ENCODE measurements at places on chromosomes 7 and 10.

- no peak for DNase-seq
Measured at GRCh38 chr7:25830215-25830614, 321.8 kb upstream of the NFE2L3 start.

- no peak for DNase-seq
Measured at GRCh38 chr7:82672078-82672477, 228.5 kb upstream of the CACNA2D1 start.

GRCh38 chr10:126114884-126115555 is 218.7 kb downstream of the FANK1 start:
- no peak for DNase-seq

DNA sequence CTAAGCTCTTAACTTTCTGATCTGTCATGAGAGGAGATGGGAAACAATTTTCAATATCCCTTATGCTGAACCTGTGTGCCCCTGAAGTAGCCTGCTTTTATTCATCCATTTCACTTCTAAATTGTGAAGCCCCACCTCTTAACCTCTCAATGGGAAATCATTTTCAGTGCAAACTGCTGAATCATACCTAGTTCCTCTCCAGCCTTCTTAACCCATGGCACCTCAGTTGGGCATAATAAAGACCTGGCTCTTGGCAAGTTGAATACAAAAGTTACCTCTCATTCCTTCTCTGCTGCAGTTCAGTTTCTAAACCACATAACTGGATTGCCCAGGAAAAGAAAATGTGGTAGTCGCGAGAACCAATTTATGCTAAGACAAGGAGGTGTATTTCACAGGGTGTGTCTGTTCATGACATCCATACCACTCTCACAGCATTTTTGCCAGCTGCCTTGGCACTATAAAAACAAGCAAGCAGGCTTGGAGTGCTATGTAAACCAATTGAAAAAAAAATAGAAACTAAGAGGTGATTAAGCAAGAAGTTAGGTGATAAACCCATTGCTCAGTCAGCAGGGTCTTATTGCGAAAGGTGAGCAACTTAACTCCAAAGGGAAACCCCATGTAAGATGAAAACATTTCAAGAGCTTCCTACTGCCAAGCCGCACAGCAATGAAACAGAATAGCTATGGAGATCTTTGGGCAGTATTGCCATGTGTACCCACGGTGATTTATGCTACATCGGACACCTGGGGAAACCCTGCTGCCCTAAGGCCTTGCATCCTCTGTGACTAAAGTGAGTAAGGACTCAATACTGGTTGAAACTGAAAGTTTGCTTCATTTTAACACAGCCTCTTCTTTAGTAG is 57.0 kb upstream of the DKK1 start:
- DNase-seq = no peak

- DNase-seq = no peak
Measured at GRCh38 chr10:11114269-11114668, 96.6 kb downstream of the CELF2 start.

GRCh38 chr7:100166970-100167911 is 1.2 kb downstream of the GAL3ST4 start:
- no peak for DNase-seq

GRCh38 chr10:92328993-92329392 is 38.0 kb downstream of the MARCHF5 start:
- DNase-seq = no peak

- no peak for DNase-seq
Measured at GRCh38 chr10:31484431-31485135, 165.6 kb downstream of the ZEB1 start.

GRCh38 chr7:123220396-123220795 is 20.6 kb upstream of the SLC13A1 start:
- no peak for DNase-seq

- no peak for DNase-seq
Measured at GRCh38 chr7:136923111-136923667, 54.7 kb downstream of the CHRM2 start.

DNA sequence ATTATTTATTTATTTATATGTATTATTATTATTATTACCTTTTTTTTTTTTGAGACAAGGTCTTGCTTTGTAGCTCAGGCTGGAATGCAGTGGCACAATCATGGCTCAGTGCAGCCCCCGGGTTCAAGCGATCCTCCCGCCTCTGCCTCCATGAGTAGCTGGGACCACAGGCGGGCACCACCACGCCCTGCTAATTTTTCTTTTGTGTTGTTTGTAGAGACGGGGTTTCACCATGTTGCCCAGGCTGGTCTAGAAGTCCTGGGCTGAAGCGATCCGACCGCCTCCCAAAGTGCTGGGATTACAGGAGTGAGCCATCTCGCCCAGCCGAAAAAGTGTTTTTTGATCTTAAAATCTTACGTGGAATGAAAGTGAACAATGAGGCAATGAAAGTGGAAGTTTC is 79.4 kb upstream of the C1GALT1 start:
- DNase-seq = no peak

DNA sequence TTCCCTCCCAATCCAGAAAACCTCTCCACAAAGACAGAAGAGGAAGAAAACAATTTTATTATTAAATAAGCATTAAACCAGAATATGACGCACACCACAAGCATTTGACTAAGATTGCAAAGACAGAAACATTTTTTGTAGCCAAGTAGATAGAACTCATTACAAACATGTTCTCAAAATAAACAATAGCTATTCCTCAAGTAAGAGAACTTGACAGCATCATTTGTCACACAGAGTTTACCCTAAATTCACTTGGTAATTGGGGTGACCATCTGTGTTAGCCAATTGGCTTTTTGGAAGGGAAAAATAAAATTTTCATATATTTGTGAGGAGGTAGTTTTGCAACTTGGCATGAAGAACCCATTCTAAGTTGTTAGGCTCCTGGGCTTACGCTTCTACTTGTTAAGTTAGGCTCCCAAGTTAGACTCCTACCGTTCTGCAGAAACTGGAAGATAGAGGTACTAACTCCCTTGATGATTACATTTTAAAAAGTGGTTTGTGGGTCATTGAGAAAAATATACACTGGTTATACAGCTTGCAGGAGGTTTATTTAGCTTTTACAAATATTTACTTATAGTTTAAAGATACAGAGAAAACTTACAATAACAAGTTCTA is 618.6 kb upstream of the CNTNAP2 start:
- DNase-seq = no peak

DNA sequence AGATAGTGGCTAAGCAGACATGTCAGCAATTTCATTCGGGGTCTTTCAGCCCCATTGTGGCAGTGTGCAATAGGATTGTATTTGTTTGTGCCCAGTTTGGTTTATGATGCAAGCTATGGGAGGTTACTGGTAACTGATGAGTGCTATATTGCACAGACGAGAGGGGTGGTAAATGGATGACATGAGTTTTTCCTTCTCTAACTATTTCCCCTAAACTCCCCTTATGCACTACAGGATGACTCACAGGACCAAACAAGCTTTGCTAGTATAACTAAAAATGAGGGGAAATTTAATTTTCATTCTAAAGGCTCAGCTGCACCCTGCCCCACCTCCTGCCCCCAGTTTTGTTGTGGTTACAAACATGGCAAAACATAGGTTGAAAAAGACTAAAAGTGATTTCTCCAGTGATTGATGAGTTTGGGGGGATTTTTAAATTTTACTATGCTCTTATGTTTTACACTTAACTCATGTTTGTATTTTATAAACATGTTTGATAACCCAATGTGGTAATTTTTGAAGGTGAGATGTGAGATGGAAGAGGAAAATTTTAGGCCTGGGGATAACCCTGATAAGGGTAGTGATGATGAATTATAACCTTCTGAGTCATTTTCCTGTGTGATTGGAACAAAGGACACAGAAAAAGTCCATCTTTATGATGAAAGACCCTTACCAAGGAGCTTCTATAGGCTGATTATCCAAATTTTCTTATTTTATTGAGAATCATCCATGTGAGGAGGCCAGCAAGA is 60.8 kb upstream of the NAMPT start:
- DNase-seq = no peak

- DNase-seq = no peak
Measured at GRCh38 chr7:57348646-57349269, 101.2 kb upstream of the ZNF716 start.

GRCh38 chr10:133006806-133007205 is 64.4 kb upstream of the CFAP46 start:
- no peak for DNase-seq

DNA sequence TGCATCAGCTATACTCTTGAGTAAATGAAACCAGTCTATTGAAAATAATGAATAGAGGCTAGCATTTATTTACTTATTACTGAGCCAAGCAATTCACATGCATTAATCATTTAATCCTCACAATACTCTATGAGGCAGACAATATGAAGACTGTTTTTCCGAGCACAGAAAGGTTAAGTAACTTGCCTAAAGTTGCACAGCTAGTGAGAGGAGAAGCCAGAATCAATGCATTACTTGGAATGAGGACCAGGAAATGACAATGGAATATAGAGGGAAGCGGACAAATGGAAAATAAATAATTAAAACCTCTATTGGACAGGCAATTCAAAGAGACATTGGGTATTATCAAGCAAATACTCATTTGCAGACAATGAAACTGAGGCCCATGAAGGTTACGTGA is 207.6 kb upstream of the PRKCQ start:
- no peak for DNase-seq

- DNase-seq = no peak
Measured at GRCh38 chr7:54888734-54889082, 129.7 kb upstream of the SEC61G start.

DNA sequence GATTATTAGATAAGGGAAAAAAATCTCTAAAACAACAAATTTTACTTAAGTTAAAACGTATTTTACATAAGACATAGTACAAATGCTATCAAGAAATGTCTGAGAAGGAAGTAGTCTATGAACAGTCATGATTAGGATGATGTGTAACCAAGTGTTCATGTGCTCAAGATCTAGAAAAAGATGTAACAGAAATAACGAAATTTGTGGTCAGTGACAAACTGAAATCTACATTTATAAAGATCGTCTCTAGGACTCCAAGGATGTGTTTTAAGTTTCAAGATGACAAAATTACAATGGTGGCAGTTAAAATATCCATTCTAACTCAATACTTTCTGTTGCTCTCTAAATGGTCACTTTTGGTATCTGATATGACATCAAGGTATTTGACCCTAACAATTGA is 17.2 kb downstream of the PPP3CB start:
- no peak for DNase-seq

DNA sequence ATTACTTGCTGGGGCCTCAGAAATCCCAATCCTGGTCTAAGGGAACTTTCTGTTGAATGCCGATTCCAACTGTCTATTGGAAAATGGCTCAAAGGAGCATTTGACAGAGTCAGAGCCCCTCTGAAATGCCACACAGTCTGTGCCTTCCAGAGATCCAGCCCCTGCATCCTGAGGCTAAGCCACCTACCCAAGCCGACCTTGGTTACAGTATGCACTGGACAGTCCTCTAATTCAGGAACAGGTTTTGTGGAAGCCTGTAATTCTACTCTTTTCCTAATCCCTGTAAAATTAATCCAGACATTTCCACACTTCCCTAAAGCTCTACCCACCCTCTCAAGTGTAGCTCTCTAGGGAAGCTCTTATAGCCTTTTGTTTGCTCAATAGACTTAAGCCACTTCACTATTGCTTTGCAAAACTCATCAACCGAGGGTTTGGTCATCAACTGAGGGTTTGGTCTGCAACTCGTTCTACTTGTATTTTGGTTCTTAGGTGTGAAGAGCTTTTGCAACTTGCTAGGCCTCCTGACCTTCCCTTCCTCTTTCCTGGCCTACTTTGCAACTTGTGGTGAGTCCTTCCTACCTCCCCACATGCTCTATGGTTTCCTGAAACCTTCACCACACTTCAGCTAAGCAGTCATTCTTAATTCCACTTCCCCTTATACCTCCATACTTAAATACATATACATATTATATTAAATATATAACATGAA is 364.8 kb downstream of the SFMBT2 start:
- DNase-seq = no peak

DNA sequence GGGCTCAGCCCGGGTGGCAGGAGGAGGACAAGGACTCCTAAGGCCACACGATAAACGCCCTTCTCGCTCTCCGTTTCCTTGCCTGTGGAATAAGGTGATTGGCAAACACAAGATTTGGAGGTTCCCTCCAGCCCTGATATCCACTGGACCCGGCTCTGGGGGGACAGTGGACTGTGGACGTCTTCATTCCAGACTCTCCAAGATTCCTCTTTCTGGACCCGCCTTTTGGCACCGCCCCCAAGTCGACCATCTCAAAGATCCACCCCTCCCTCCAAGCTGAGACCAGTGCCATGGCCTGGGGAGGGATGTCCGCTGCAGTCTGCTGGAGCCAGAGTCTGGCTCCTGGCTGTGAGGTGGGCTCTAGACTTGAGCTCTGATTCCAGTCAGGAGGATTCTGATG is 23.6 kb downstream of the ZNF783 start:
- DNase-seq = no peak

Measured in substantia nigra (tissue), 51 donors.